8988T (cell line): ENCODE measurements at places on chromosomes 6 and 20.

DNA sequence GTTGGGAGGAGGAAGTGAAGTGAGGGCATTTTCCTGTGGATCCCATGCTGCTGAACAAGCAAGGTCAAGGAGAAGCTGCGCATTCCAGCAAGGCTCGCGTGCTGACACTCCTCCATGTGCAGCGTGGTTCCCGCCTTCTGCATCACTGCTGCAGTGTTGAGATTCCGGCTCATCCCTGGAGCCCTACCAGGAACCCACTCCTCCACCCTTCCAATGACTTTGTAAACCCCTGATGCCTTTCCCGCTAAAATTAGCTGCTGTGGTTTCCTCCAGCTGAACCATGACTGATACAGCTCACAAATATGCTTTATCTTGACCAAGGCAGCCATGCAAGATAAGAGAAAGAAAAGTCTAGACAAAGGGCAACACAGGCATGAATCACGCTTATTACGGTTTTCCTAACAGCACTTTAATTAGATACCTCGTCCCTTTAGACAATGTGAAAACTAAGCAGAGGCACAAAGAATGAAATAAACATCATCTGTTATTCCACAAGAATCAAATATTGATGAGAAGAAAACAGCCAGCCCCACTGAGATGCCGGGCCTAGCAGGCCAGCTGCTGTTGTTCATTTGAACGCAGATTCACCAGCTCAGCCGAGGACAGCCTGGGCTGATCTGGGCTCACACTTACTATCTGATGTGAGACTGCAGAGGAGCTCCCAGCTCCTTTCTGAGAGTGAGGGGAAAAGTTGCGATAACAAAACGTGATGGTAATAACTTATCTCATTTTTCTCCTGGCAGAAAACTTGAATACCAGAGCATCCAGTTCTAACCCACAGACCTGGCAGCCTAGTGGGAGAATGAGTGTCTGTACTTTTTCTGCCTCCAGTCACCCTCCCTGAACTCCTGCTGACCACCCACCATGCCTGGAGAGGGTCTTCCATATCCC is 14.2 kb upstream of the BNIP5 start:
- DNase-seq: no peak

GRCh38 chr6:37396571-37397180 is 36.3 kb upstream of the CMTR1 start:
- DNase-seq: no peak

DNA sequence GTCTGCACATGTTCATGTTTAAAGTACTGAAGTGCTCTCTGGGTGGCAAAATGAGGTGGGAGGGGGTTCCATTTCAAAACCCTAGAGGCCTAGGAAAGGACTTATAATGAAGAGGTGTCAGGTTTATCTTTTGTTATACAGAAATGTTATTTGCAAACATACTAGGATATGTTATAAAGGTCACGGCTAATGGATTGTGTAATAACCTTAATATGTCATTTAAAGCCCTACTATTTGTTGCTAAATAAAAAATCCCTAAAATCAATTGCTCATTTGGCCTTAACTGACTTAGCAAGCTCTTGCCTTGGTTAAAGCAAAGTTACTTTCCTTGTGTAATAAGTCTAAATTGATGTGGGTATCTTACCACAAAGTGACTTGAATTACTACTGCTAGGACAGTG is 8.8 kb downstream of the NKX2-4 start:
- no peak for DNase-seq

DNA sequence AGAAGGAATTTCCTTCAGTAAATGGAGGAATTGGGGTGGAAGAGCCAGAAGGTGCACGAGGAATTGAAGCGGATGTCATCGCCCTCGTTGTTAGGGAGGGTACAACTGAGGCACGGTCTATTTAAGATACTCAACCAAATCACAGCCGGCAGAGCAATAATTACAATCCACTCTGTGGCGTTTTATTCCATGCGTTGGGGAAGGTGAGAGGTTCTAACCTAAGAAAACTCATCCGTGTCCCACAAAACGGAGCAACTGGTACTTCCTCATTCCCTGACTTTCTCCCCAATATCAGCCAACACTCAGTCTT is 802 bp upstream of the RRBP1 start:
- DNase-seq: no peak

DNA sequence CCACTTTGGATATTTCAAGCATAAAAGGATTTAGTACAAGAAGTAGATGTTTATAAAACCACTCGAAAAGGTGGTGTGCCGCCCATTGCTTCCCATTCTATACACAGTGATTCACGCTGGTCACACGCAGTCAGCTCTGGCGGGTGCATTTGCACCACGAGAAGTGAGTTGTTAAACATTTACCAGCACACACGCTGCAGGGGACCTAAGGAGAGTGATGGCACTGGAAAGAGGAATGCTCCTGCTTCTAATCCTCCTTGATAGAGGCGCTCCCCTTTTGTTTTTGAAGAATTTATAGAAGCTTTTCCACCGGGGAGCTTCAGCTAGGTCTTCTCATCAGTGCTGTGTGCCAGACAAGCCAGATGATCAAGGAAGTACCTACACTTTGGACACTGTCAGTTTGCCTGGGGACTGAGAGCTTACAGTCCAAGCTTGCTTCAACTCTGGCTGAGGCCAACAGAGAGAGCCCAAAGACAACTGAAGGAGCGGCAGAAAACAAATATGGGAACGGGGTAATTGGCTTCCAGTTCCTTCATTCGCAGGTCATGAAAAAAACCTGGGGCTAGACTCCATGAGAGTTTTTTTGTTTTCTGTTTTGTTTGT is 31.2 kb downstream of the MUC22 start:
- DNase-seq: no peak

GRCh38 chr6:152571089-152571488 is 66.1 kb downstream of the SYNE1 start:
- no peak for DNase-seq

DNA sequence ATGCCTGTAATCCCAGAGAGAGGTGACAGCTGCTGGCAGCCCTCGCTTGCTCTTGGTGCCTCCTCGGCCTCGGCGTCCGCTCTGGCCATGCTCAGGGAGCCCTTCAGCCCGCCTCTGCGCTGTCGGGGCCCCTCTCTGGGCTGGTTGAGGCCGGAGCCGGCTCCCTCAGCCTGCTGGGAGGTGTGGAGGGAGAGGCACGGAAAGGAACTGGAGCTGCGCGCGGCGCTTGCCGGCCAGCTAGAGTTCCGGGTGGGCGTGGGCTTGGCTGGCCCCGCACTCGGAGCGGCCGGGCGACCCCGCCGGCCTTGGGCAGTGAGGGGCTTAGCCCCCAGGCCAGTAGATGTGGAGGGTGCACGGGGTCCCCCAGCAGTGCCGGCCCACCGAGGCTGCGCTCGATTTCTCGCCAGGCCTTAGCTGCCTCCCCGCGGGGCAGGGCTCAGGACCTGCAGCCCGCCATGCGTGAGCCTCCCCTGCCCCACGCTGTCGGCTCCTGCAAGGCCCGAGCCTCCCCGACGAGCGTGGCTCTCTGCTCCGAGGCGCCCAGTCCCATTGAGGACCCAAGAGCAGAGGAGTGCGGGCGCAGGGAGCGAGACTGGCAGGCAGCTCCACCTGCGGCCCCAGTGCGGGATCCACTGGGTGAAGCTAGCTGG is 34.6 kb downstream of the C6orf52 start:
- no peak for DNase-seq

- no peak for DNase-seq
Observed at GRCh38 chr6:73640179-73640750, 13.5 kb downstream of the SLC17A5 start.

GRCh38 chr6:228881-229651 is 63.2 kb upstream of the DUSP22 start:
- DNase-seq: no peak

GRCh38 chr6:48068278-48069251 is 42.4 kb downstream of the PTCHD4 start:
- DNase-seq: no peak

GRCh38 chr20:19419396-19419795 is 207.0 kb downstream of the SLC24A3 start:
- no peak for DNase-seq

GRCh38 chr6:74534465-74535211 is 671.2 kb downstream of the COL12A1 start:
- no peak for DNase-seq

DNA sequence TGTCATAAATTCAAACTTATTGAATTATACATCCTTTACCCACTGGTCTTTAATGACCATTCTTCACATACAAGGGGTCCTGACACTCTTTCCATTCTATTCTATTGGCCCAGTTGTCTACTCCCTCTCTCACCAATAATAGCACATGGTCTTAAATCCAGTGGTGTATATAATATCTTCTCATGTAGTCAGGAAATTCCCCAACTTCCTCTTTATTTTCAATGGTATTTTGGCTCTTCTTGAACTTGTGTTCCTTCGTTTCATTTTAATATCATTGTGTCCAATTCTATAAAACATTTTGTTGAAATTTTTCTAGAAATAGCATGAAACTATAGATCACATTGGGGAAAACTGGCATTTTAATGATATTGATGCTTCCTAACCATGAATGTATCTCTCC is 36.8 kb downstream of the PSMB9 start:
- no peak for DNase-seq

GRCh38 chr20:44085616-44086434 is 101.2 kb downstream of the JPH2 start:
- no peak for DNase-seq

DNA sequence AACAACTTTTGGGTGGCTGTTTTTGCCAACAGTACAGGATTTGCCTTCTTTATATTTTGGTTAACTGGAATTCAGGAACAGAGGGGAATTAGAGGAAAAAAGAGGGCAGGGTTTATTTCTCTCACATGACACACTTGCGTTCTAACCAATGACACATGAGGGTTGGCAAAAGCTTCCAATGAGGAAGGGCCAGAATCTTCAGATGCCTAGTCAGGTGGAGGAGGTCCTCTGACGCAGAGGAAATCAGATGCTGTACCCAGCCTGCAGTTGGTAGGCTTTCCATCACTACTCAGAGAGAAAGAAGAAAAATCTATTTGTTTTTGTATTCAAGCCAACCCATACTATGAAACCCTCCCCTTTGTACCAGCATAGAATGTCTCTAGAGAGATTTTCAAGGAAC is 20.8 kb downstream of the TM9SF4 start:
- no peak for DNase-seq

DNA sequence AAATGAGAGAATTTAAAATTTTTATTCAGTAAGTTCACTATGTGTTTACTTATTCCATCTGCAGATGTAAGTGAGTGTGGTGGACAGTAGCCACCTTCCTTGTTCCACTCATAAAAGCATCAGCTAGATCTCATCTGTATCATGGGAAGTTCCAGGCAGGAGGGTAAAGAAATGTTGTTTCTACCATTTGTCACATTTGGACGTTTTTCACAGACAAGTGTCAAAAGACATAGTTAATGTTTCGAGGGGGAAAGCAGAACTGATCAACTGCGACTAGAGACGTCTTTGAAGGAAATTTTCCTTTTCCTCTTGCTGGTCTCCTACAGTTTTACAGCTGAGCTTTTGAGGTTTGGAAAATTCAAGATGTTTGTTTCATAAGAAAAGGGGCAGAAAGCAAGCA is 55.9 kb upstream of the ISM1 start:
- no peak for DNase-seq

- DNase-seq: no peak
Observed at GRCh38 chr20:4781211-4781610, 59.5 kb downstream of the PRND start.

- DNase-seq: no peak
Observed at GRCh38 chr20:63427724-63428330, 44.6 kb downstream of the KCNQ2 start.

GRCh38 chr6:105791583-105792318 is 294.4 kb upstream of the PRDM1 start:
- no peak for DNase-seq

GRCh38 chr6:13796781-13797180 is 17.6 kb downstream of the MCUR1 start:
- DNase-seq: no peak

- no peak for DNase-seq
Observed at GRCh38 chr6:169225131-169225576, 28.5 kb downstream of the THBS2 start.

DNA sequence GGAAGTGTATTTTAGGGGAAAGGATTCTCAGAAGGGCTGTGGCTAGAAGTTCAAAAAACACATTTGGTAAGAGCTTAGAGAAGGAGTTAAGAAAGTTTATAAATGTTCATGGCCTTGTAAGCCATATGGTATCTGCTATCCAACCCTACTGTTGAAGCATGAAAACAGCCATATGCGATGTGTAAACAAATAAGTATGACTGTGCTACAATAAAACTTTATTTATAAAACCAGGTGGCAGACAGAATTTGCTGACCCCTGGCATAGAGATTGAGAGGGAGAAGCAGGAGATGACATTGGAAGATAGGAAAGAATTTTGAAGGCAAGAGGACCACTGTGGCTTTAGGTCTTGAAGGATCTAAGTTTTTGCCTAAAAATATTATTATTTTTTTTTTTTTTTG is 583.5 kb downstream of the DOK5 start:
- DNase-seq: no peak

DNA sequence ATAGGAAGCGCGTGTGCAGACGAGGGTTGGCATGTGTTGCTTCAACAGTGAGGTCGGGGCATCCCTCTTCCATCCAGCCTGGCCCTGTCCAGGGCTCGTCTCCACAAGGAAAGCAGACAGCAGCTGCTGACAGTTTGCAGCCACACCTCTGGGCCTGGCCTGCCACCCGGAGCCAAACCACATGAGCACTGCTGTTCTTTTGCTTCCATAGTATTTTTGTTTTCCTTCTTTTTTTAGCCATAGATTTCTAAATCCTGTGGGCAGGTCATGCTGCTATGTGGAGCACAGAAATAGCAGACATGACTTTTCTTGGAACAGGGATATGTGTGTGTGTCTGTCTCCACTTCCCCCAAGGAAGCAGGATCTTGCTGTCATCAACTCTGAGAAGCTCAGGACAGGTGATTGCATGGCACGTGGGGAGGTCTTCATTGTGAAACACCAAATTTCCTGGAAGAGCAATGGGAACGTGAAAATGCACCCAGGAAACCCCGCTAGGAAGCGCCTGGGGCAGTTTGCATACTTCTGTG is 167.4 kb downstream of the DTNBP1 start:
- DNase-seq: no peak

DNA sequence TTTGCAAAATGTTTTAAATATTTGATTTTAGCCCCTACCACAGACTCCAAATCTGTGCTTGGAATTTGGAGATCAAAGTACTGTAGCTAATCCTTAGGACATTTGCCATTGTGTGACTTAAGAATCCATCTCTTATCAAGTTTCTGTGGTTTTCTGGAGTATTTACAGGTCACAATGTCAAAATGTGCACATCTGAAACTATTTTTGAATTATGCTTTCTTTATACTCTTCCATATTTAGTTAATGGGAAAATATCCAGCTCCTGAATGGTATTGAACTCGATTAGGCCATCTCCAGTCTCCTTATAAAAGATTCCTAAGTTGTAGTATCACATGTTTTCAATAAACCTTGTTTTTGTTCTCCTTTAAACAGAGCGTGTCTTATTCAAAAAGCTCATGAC is 162.5 kb downstream of the KHDC1L start:
- no peak for DNase-seq

GRCh38 chr6:150233843-150234269 is 91.0 kb downstream of the PPP1R14C start:
- no peak for DNase-seq
